ENCODE measurements at places on chromosomes 5 and 9.

DNA sequence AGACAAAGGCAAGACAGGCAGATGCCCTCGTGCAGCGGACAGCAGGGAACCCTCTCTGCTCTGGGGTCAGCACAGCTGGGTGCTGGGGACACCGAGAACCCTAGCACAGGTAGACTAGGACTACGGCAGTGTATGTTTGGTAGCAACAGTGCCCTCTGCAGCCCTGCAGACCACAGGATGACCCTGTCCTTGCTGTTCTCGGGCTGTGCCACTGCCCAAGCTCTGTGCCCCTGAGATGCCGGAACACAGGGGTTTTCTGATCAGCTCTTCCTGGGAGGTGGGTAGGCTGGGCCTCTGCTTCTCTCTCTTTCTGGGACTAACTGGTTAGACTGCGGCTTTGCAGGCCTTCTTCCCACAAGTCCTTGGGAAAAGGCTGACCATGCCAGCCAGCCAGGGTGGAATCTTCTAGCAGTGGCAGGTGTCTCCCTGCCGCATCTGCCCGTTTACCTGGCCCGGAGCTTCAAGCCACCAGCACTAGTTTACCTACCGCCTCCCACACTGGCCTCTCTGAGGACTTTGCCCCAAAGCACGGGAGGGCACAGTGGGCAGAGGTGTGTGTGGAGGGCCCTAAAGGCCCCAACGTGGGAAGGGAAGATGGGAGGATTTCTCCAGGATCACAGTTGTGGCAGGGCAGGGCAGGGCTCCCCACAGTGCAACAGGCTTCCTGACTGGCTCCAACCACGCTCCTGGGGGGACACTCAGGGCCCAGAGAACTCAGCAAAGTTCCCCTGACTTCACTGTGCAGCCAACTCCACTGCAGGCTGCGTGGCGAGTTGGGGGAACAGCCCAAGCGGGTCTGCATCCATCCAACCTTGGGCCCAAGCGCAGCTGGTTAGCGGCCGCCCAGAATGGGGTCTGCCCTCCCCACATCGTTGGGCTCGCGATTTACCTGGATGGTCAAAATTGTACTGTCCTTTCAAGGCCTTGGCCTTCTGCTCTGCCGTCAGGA lies 1.2 kb downstream of the UCK1 start:
- DNase-seq, result no peak

GRCh38 chr5:13843175-13843846 lies 101.2 kb downstream of the DNAH5 start:
- no peak for DNase-seq

GRCh38 chr9:114339130-114339908 lies 9.7 kb downstream of the ORM2 start:
- DNase-seq, result peak; percentile 82

DNA sequence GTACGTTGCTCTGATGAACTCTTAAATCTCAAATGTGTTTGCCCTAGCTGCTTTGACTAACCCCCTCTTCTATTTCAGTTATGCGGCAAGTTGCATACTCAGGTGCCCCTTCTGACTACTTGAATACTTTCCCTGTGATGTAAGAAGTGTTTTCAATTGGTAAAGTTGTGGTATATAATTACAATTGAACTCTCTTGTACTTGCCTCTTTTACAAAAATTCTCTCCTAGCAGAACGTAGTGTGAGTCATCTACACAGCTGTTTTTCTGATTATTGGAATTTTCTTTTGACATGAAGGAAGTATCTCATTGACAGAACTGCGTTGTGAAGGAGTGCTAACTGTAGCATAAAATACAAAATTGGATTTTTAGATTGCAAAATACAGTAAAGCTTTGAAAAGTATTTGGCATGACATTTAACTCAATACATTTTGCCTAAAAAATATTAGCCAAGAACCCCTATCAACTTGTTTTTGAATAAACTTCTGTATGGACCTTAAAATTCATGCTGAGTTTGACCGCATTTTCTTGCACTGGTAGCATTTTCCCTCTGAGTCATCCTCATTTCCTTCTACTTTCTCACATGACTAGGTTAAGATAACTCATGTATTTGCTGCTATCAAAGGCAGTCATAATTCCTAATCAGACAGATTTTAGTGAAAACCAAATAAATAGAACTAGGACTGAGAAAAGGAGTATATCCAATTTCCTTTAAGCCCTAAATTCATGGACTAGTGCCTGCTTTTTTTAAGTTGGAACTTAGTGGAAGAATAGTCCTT lies 6.3 kb downstream of the CRHBP start:
- DNase-seq, result no peak

DNA sequence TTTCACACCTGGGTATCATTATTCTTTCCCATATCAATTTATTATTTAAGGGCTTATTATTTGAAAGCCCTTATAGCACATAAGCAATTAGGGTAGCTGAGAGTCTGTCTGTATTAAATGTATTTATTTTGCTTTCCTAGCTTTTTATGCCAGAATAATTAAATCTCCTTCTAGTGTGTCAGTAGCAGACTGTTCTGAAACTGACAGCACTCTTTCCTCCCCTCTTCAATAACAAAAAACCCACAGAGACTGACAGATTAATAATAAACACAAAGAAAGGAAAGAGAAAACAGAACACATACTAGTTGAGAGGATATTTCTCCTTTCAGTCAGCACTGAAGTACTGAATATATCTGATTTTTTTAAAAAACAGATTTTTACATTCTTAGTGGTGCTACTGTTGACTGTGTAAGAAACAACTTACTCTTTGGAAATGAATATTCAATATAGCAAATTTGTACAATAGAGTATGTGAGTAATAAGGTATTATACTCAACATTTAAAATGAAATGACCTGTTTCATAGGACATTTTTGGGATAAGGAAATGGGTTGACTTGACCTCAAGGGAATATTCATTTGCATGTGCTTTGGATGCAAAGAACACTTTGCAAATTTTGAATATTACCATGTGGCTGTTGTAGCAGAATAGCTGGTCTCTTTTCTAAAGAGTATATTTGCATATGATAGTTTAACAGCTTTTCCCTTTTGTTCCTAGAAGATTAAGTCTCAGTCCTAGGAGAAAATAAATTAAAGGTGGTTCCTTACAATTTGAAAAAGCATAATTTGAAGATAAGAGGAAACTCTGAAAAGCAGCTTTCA lies 208.3 kb downstream of the SPATA31D1 start:
- DNase-seq, result no peak

- no peak for DNase-seq
Measured at GRCh38 chr9:3238236-3238635, 287.6 kb downstream of the RFX3 start.

GRCh38 chr5:135517631-135518030 lies 18.1 kb downstream of the NEUROG1 start:
- DNase-seq, result no peak

DNA sequence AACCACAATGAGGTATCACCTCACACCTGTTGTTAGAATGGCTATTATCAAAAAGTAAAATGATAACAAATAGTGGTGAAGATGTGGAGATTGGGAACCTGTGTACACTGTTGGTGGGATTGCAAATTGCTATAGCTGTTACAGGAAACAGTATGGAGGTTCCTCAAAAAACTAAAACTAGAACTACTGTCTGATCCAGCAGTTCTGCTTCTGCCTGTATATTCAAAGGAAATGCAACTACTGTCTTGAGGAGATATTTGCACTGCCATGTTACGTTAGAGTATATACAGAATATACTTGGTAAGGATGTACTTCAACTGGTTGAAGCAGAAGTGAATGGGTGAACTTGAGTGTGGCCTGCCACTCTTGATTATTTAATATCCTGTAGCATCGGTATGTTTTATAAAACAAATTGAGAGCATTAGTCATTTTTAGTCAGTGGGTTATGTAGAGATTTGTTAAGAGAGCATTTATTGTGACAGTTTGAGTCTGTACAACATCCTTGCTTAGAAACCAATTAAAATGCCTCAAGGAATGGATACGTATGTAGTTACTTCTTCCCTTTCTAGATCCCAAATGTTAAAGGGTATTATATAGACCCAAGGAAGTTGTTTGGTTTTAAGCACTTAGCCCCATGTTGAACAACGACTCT lies 37.5 kb downstream of the ZCCHC7 start:
- no peak for DNase-seq

- no peak for DNase-seq
Measured at GRCh38 chr9:18710065-18710464, 236.1 kb downstream of the ADAMTSL1 start.

Data from HEK293T (cell line).